Stimulated activated CD8-positive, alpha-beta memory T cell treated with anti-CD3 and anti-CD28 coated beads, Interleukin-7, amount 100 ng/mL, for 24 hours (primary cell): ENCODE measurements at places on chromosomes 5 and 9.

DNA sequence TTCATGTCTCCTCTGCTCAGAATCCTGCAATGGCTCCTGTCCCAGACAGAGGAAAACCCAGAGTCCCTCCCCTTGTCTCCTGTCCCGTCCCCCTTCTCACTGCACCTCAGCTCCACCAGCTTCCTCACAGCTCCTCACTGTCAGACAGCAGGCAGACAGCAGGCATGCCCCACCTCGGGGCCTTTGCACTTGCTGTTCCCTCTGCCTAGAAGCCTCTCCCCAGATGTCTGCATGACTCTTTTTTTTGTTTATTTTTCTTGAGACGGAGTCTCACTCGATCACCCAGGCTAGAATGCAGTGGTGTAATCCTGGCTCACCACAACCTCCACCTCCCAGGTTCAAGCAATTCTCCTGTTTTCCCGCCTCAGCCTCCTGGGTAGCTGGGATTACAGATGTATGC is 8.8 kb upstream of the SLC6A7 start:
- no peak for DNase-seq

DNA sequence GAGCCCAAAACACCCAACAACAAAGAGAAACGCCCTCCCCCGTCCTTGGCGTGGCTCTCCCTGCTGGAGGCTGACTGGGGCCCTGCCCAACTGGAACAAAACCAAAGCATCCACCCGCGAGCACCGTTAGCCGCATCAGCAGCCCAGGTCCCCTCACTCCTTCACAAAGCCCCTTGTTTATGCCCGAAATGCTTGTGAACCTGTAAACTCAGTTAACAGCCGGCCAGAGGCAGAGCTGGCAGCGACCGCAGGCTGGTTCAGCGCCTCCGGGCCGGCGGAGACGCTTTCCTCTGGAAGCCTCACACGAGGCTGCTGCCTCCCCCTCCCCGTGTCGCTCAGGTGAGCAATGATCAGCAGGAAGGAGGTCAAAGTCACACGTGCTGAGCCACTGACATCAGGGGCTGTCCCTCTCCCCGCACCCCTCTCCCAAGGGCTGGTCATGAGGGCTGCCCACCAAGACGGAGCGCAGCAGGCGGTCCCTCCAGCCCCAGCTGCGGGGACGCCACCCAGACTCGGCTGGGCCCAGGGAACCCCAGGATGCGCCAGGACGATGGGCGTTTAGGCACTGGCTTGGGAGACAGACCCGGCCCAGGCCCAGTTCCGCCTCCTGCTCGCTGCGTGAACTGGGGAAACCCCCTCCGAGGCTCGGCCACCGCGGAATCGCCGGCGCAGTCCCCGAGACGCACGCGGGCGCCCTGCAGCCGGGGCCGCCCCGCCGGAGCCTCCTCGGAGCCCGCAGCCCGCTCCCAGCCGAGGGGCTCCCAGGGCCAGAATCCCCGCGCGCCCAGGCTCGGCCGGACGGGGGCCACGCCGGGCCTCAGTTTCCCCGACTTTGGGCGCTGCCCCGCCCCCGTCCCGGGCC is 563 bp downstream of the SNAPC4 start:
- no peak for DNase-seq

DNA sequence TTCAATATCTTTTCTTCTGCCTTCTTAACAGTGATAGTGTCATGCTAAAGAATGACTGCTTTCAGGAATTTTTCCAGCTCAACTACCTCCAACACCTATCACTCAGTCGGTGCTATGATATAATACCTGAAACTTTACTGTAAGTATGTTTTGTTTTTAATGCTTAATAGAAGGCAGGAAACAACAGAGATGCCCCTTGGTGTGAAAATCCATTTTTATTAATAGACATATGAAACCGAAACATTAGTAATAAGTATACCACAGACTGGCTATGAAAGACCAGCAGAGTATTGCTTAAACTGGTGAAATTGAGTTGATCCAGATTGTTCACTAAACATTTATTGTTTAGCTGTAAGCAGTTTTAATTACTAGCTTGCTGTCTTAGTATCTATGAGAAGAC is 25.2 kb downstream of the SKP2 start:
- no peak for DNase-seq

- no peak for DNase-seq
Measured at GRCh38 chr9:16258708-16259107, 611.8 kb downstream of the BNC2 start.

GRCh38 chr9:97675655-97676054 is 21.5 kb downstream of the XPA start:
- DNase-seq: no peak

GRCh38 chr5:148179234-148179824 is 11.0 kb downstream of the SPINK14 start:
- DNase-seq: no peak

- no peak for DNase-seq
Measured at GRCh38 chr9:106859957-106860720, 2.8 kb upstream of the ZNF462 start.

GRCh38 chr5:106634375-106634774 is 1036.4 kb downstream of the EFNA5 start:
- no peak for DNase-seq

DNA sequence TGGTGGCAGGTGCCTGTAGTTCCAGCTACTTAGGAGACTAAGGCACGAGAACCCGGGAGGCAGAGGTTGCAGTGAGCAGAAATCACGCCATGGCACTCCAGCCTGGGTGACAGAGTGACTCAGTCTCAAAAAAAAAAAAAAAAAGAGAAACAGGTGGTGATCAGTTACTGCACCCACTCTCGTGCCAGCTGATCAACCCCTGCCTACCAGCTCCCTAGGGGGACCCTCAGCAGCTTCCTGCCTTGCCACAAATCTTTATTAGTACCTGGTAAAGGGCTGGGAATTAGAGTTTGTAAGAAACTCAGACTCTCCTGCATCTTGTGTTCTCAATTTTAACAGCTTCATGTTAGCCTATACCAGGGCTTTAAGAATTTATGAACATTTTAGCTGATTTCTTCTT is 914.9 kb downstream of the EFNA5 start:
- no peak for DNase-seq

DNA sequence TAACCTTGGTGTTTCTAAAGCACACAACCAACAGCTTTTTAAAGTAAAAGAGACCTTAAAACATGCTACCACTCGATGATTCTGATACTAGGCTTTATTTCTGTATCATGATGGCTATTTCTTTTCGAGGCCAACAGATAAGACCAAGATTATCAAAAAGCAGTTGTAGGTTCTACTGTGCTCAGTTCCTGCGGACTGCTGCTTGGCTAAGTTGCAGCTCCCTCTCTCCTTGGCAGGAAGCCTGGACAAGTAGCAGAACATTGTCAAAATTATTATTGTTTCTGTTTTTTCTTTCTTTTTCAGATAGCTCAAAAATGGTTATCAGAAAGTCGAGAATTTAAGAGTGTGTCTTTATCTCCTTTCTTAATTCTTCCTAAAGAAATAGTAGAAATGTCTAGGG is 607.6 kb downstream of the PTPRD start:
- no peak for DNase-seq

DNA sequence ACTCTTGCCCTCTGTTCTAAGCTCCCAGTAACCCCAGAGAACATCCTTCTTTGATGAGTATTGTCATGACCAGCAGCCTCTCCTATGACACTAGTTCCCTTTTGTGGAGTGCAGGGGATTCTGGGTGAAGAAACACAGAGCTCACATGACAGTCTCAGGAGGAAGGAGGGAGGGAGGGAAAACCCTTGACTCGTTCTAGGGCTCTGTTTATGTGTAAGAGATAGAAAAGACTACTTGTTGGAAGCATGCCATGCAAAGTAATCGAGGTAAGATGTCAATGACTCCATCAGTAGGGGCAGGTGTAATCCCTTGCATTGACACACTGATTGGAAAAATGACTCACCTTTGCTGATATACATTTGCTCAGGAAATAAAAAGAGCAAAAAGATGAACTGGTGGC is 190.2 kb upstream of the ELL2 start:
- DNase-seq: no peak

GRCh38 chr5:39219437-39219836 is at the start of gene FYB1:
FYB1 (minus strand) TSS chr5:39219563; CDS start chr5:39202960, 16,603 bp downstream.
- no peak for DNase-seq

DNA sequence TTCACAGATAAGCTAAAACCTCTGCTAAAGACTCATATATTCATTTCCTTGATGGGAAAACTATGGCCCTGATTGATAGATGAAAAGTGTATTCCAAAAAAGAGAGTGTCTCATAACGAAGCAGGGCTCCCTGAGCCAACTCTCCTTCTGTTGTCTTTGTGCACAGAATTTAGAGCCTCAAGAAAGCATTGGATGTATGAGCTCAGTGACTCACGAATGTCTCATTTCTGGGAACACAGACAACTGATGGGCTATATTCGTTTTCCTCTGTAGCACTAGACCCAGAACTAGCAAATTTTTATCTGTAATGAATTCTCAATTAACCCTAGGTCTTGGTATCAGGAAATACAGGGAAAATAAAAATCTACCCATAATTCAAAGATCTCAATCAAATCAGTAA is 88.4 kb downstream of the LMNB1 start:
- no peak for DNase-seq

DNA sequence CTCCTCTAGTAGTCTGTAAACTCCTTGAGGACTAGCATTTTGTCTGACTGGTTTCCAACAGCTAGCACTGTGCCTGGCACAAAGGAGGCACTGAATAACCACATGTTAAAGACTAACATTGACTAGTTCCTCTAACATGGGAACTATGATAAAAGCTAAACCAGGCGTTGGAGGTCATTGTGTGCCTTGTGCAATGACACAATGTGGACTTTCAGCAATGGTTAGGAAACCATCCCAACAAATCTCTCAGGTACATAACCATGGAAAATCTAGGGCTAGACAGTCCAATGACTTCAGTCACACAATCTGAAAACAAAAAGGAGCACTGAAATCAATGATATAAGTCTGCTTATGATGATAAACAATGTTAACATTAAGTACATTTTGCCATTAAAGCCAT is 200.6 kb downstream of the DCP2 start:
- no peak for DNase-seq

DNA sequence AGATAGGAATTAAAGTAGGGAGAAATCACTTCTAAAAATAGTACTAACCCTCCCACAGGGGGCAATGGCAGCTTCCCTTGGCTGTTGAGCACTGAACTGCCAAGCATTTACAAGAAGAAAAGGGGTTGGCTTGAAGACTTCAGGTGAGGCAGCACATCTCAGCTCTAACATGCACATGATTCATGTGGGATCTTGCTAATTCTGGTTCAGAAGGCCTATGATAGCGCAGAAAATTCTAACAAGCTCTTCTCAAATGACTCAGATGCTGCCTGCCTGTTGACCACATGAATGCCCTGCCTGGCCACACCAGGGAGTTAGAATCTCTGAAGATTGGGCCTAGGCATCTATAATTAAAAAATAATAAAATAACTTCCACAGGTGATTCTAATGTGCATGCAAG is 22.6 kb downstream of the CD180 start:
- DNase-seq: no peak

- no peak for DNase-seq
Measured at GRCh38 chr5:62289813-62290212, 16.2 kb upstream of the KIF2A start.

DNA sequence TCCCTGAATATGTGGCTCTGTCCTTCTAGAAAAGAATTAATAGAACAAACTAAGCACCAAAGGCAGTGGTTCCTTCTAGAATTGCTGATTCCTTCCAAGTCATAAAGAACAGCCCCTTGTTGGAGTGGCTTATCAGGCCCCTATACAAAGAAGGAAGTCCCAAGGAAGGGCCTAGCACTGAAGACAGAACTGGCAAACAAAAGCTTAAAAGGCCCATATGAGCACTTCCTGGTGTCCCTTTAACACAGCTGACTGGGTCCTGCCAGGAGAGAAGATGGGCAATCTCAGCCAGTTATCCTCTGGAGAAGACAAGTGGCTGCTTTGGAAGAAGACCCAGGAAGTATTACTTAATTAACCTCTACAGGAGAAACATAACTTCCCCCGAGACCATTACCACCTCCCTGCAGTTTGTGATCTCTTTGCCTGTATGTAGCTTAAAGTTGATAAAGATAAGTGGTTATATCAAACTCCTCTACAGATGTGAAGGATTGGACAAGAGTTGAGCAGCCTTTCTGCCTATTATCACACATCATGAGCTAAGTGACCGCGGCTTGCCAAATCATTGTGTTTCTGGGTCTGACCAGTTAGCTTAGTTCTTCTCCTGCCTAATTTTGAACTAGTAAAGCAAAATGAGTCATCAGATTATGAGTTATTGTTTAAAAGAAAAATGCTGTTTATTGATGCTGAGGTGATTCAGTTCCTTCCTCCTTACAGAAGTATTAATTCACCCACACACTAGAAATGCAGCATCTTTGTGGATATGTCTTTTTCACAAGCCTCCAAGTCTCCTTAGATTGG is 13.3 kb upstream of the STING1 start:
- no peak for DNase-seq

DNA sequence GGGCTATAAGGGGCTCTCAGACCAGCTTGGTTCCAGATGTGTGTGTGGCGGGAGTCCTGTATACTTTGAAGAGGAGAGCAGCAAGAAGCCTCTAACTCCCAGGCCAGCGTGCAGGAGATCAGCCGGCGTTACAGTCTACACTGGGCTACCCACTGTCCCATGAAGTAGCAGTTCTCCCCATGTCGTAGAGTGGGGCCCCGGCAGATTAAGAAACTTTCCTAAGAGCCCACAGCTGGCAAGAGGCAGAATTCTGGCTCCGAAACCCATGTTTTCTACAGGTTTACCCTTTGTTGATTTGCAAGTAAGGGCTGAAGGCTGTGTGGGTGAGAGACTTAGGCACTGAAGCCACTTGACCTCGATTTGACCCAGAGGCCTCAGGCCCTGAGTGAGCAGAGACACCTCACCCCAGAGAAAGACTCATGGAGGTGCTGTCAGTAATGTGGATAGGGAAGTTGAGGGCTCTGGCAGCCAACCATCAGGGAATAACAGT is 881 bp upstream of the B4GALT1 start:
- DNase-seq: no peak

DNA sequence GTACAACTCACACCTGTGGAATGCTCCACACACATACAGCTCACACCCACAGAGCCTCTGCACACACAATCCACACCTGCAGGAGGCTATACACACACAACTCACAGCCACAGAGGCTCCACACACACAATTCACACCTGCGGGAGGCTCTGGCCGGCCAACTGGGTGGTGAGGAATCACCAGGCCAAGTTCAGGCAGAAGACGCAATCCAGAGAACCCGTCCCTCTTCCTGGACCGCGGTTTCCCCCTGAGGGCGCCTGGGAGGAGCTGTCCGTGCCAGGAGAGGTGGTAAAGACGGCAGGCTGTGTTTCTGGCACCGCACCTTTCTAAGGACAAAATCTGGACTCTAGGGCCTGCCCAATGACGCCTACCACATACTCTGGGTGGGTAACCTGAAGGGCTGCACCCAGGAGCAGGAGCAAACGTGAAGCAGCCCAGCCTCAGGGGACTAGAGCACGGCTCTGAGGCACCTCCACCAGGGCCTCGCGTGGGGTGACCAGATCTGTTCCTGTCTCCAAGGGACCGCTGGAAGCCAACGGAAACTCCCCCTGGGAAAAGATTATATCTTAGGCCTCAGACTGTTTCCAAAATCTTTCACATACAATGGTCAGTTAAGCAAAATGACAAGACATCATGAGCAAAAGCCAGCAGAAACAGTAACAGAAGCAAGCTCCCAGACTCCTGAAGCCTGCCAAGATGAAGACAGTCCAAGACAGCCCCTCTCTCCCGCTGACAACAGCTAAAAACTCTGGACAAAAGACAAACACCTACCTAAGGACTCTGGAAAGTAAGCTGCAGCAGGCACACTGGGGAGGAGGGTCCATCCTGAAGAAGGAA is 16.9 kb downstream of the CAMSAP1 start:
- DNase-seq: no peak

- DNase-seq: no peak
Measured at GRCh38 chr9:25964239-25964638, 286.0 kb upstream of the TUSC1 start.

- DNase-seq: no peak
Measured at GRCh38 chr9:16012621-16013020, 459.8 kb downstream of the CCDC171 start.
